Activated naive CD4-positive, alpha-beta T cell treated with anti-CD3 and anti-CD28 coated beads, Interleukin-2, amount 10 ng/mL, durations not matched to agents 7 days and 5 days (primary cell): ENCODE measurements at places on chromosomes 2 and 18.

DNA sequence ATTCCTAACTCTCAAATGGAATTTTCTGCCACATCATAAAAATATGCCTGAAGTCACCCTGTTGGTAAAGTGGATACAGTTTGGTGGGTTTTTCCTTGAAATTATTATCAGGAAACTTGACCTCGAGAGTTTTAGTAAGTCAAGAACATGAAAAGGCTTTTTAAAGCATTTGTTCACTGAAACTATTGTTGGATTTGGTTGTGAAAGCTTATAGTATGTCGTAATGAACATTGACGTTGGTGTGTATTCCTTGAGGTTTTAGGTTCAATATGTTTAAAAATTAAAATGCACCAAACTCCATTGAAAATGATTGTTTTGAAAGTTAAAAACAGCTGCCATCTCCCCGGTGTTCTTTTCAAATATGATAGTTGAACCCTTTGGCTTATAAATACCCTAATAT is 30.8 kb downstream of the AOX1 start:
- no peak for DNase-seq

GRCh38 chr18:8368512-8369217 is 240.6 kb upstream of the RAB12 start:
- DNase-seq = no peak

GRCh38 chr2:118678985-118679384 is 168.5 kb downstream of the EN1 start:
- no peak for DNase-seq

GRCh38 chr2:101164021-101164420 is 12.8 kb upstream of the TBC1D8 start:
- no peak for DNase-seq

- DNase-seq = no peak
Observed at GRCh38 chr2:37654419-37654818, 17.0 kb downstream of the CDC42EP3 start.

DNA sequence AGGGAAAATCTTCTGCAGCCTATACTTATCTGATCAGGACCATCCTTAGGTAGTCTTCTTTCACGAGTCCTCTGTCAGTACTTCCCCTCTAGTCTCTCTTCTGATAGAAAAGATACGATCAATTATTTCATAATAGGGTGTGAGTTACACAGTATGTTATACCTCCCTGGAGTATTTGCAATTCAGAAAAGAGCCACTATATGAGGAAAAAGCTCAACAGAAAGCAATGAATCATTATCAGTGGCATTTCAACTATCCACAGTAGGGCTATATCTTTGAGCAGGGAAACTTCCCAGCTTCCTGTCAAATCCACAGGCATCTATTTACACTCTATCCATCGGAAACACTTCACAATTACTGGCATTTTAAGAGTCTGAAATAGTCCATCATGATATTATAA is 105.3 kb upstream of the ACVR2A start:
- DNase-seq = no peak

GRCh38 chr2:132597166-132597565 is 72.8 kb downstream of the LYPD1 start:
- no peak for DNase-seq
